ENCODE measurements at places on chromosomes 7 and 10.

GRCh38 chr7:112938863-112939573, 147.6 kb downstream of the GPR85 start:
- peak; percentile 71 for DNase-seq

DNA sequence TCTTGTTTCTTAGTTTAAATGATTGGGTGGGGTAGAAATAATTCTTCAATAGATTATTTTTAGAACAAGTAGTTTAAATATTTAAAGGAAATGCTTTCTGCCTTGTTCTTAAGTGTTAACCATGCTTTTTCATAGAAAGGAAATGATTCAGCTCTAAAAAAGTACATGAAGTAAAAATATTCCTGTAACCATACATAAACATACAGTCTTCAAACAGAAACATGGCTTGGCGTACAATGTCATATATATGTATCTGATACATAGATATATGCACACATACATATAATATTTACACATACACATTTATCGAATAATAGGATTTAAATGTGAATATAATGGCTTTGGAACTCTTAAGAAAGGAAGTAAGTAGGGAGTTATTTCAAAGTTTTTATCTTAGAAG, 84.4 kb downstream of the RUNDC3B start:
- DNase-seq = no peak

DNA sequence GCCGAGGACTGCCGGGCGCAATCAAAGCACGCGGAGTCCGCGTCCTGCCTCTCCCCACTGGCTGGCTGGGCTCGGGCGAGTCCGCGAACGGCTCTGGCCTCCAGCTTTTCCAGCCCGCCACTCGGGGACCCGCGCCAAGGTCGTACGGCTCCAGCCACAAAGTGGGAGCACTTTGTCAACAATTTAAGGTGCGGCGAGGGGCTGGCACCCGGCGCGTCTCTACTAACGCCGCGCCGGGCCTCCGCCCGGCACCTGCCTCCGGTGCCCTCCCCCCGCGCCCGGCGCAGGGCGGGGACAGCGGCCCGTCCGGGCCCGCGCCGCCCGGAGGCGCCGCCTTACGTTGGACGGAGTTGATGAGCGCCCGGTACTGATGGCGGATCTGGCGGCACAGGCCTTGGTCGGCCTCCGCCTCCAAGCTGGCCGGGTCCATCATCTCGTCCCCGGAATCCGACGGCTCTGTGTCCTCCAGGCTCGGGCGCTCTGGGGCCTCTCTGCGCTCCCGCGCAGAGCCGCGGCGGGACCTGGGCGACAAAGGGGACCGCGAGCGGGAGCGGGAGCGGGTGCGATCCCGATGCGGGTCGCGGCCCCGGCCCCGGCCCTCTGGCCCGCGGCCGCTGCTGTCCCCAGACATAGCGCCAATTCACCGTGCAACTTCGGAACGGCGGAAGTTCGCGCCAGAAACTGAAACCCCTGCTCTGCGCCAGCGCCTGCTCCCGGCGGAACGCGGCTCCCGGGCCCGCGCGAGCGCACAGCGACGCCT, at the start of gene NSMCE4A:
TSS of gene NSMCE4A (minus strand) at position 683 of the 760 bp plus-strand sequence. CDS start at position 631, 52 bp downstream.
- DNase-seq = peak; percentile 91

GRCh38 chr10:24551161-24551560, 172.5 kb downstream of the ARHGAP21 start:
- no peak for DNase-seq

DNA sequence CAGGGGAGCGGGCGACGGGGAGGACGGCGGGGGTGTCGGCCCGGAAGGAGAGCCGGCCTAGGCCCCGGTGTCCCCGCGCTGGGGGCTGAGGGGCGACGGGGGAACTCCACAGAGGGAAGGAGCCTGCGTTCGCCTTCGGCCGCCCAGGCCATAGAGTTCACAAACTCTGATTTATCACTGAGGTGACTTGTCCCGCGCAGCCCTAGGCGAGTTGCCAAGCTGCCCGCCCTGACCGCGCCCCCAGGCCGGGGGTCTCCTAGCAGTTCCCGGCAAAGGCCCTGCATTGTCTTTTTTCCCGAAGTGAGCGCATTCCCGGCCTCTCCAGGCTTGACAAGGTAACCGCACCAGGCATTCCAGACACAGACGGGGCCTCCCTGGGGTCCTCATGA, 2.9 kb upstream of the NKX6-2 start:
- no peak for DNase-seq

DNA sequence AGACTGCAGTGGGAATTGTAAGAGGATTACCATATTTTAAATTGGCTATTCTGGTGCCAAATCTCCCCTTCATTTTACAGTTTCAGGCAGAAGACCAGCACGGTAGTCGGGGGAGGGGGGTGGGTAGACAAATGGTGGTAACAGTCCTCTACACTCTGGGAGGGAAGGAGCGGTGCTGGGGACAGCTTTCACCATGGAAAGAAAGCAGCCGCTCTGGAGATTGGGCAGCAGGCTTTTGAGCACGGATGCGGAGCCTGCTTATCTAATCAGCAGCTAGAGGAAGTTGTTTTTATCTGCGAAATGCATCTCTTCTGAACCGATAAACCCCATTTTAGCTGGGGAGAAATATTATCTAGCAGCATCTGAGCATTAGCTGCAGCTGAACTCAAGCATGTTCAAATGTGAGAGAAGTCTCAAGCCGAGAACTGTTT, 28.7 kb downstream of the IKZF1 start:
- DNase-seq = no peak

DNA sequence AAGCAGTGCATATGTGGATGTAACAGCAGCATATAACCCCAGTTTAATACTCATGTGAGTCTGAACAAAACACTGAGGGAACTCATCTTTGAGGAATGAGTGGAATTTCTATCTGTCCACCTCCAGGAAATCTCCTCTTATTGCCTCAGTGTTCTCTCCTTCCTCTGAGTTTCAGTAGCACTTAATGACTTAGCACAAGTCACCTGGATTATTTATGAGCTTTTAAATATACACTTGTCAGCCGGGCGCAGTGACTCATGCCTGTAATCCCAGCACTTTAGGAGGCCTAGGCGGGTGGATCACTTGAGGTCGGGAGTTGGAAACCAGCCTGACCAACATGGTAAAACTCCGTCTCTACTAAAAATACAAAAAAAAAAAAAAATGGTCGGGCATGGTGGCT, 4.3 kb downstream of the LRRC20 start:
- no peak for DNase-seq
